Sigmoid colon (tissue), 7 donors: ENCODE measurements at places on chromosomes 5 and 9. TPM values are rescaled to one million over a fixed set of nuclear protein-coding genes. Genes with fewer than 3 reads are reported as not detected.

Gene PPP2R2B
- total RNA-seq: 5.6 TPM

Gene SAXO1
- not detected for total RNA-seq

Gene PCDHA11
- 0.16 TPM for total RNA-seq

Gene CATSPER3
- total RNA-seq: not detected

Gene PCDHA13
- total RNA-seq: 0.54 TPM

Gene POC5
- 8.9 TPM for total RNA-seq

Gene FAM169A
- total RNA-seq: 1.8 TPM

Gene CCNJL
- 5.3 TPM for total RNA-seq

Gene ROR2
- total RNA-seq: 51.4 TPM

Gene SPAAR
- 3.2 TPM for total RNA-seq

Gene NINJ1
- 116 TPM for total RNA-seq

DNA sequence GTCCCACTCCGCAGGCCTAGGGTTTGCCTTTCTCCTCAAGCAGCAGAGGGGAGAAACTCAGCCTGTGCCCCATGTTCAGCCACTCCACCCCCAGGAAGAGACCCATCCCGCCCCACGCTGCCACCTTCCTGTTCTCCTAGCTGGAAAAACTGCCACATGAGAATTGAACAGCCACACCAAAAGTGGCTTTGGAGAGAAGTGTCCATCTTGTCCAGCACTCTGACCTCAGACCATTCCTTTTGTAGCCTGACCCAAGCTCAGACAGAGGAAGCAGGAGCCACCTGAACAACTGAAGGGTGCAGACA, 8.3 kb upstream of the SLC25A48 start:
- DNase-seq: no peak

GRCh38 chr9:6126377-6126776, 89.2 kb upstream of the IL33 start:
- DNase-seq: no peak

DNA sequence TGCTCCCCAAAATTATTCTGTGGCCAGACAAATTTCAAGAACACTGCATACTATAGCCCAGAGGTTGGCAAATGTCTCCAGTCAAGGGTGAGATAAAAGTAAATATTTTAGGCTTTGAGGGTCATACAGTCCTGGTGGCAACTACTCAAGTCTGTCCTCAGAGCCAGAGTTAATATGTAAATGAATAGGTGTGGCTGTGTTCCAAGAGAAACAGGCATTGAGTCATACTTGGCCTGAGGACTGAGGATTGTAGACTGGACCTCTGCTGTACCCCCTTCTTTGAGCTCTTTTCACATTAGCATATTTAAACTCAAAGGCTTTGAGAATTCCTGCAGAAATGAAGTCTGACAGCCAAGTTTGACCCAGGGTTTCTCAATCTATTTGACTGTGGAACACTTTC, 129.2 kb upstream of the PTCH1 start:
- no peak for DNase-seq

- no peak for DNase-seq
Observed at GRCh38 chr5:123107343-123108244, 18.6 kb downstream of the PRDM6 start.

DNA sequence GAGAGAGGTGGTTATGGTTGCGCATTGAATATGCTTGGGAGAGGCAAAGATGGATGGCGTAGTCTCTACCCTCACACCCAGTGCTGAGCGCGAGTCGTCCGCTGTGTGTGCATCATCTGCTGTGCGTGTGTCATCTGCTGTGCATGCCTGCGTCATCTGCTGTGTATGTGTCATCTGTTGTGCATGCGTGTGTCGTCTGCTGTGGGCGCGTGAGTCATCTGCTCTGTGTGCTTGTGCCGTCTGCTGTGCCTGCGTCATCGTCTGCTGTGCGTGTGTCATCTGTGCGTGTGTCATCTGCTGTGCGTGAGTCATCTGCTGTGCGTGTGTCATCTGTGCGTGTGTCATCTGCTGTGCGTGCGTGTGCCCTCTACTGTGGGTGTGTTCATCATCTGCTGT, 68.0 kb upstream of the IRX4 start:
- no peak for DNase-seq

- DNase-seq: no peak
Observed at GRCh38 chr5:14063691-14064090, 79.5 kb upstream of the TRIO start.

DNA sequence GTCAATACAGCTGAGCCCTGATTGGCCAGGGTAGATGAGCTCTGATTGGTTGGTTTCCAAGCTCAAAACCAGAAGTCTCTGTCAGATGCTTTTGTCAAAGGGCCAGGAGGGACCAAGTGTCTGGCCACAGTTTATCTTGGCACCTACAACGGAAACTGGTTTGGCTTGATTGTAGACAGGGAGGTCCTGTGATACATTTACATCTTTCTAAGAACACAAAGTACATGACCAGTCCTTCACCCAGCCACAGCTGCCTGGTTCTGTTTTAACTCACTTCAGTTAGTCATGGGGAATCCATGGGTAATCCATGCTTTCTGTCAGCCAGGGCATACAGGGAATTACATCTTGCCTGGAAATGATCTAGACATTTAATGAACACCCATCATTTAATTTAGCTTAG, 171.2 kb downstream of the SLC12A2 start:
- DNase-seq: no peak

DNA sequence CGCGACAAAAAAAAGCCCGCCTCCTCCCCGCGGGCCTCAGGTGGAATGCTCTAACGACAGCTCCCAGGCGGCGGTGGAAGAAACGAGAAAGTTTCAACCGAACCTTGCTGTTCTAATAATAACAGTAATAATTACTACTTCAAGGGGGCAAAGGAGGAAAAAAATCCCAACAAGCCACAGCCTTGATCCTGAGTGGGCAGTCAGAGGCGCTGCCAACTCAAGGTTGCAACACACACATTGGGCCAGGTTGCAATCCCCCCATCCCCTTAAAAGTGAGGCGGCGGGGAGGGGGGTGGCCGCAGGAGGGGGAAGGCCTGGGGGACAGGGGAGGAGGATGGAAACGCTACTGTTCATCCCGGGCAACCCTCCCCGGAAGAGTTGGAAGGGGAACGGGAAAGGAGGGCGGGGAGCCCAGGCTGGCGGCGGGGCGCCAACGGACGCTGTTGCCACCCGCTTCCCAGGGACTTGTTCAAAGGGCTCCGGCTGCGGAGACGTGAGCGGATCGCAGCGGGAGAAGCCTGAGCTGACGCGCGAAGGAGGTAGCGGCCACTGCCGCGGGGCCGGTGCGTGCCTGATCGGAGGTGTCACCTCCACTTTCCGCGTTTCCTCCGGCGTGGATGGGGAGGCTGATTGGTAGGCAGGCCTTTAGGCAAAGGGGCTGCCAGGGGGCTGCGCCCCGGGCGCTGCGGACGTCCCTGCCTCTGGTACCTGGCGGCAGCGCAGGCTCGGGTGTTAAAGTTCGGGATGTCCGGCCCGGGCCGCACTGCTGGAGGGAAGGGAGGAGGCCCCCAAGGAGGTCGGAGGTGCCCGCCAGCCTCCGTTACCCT, 647 bp downstream of the SMARCA2 start:
- DNase-seq: peak; percentile 83

GRCh38 chr9:18233776-18234445, 240.0 kb upstream of the ADAMTSL1 start:
- no peak for DNase-seq

GRCh38 chr5:35138232-35138631, 90.5 kb upstream of the AGXT2 start:
- DNase-seq: no peak

- DNase-seq: peak; percentile 71
Observed at GRCh38 chr9:68980341-68980914, 33.5 kb downstream of the PRKACG start.

- no peak for DNase-seq
Observed at GRCh38 chr5:123344816-123345426, 78.3 kb downstream of the CEP120 start.

DNA sequence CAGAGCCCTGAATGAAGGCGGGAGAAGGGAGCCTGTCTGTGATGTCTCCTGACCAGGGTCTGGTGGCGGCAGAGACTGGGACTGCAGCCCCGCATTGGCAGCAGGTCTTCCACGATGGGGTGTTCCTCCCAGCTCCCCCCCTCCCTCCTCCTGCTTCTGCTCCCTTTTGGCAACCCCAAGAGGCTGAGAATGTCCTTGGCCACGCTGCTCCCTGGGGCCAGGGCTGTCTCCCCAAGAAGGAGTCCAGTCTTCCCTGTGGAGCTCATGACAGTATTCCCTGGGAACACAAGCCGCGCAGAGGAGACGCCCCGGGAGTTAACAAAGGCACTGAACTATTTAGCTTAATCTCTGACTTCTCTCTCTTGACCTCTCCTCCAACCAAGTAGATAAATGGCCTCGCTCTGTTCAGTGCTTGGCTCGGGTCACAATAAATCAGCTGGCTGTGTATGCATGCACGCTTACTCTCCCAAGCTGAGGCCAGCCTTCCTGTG, 84.0 kb upstream of the NEURL1B start:
- peak; percentile 96 for DNase-seq

DNA sequence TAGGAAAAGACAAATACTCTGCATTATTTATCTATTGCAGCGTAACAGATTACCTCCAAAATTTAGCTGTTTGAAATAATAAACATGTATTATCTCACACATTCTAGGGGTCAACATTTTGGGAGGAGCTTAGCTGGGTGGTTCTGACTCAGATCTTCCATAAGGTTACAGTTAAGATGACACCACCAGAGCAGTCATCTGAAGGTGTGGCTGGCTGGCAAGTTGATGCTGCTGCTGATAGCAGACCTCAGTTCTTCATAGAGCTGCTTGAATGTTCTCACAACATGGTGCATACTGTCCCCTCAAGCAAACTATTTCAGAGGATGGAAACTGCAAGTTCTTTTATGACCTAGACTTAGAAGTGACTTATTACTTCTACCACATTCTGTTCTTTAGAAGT, 146.3 kb upstream of the FSTL4 start:
- DNase-seq: no peak

- DNase-seq: no peak
Observed at GRCh38 chr5:123351240-123351639, 72.0 kb downstream of the CEP120 start.

DNA sequence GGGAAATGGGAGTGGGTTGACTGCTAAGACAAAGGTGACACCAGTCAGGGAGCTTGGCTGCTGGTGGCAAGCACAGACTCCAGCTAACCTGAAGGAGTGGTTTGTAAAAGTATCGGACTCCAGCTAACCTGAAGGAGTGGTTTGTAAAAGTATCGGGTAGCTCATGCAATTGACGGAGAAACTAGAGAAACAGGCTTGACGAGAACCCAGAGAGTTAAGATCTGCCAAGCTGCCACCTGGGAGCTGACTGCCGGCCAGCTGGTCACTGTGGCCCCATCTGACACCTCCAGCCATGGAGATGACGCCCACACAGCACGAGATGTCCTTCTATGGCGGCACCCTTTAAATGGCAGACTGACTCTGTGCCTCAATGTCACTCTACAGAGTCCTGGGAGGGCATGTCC, 28.3 kb upstream of the CRB2 start:
- DNase-seq: no peak

- no peak for DNase-seq
Observed at GRCh38 chr5:174829511-174829864, 105.1 kb downstream of the MSX2 start.

DNA sequence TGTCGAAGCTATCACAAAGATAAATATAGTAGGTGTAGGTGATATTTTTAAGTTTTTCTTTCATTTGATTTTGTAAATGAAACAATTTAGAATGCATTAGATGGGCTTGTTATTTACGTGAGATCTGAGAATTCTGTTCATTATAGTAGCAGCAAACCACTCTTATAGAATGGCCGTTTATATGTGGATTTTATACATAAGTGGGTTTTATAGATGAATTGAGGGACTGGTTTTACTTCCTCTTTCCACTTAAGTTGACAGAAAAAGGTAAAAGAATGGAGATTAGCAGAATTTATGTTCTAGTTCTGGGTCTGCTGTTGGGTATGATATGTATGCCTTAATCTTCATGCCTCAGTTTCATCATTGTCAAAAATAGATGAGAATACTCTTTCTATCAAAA, 5.6 kb downstream of the RMI1 start:
- no peak for DNase-seq

DNA sequence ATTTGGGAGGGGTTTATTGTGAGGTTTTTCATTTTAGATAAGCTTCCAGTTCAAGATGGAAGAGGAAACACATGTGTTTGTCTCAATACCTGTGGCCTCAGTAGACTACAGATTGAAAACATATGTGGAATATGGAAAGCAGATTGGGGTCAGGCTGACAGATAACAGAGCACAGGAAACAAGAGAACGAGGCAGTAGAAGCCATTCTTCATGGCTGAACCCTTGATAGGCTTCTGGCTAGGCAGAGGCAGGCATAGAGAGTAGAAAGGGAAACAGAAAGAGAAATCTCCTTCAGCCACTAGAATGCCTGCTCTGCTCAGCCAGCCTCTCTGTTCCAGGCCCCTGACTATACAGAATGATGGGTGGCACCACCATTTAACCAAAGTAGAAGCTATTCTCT, 152.5 kb downstream of the MUSK start:
- DNase-seq: no peak

DNA sequence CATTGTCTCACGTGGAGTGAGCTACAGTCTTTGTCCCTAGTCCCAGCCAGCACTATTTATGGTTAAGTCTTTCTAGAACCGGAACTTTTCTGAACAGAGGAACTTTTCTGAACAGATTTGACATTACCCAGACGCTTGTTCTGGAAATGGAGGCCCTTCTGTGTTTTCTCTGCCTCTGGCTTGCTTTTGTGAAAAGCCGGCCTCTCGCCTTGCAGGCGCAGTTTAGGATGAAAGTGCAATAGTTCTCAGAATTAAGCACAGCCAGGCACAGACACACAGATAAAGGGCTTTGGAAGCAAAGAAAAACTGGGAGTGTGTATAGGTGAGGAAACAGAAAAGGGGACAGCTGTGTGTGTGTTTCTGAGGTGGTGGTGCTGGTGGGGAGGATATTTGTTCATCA, 5.9 kb downstream of the GDNF start:
- no peak for DNase-seq

DNA sequence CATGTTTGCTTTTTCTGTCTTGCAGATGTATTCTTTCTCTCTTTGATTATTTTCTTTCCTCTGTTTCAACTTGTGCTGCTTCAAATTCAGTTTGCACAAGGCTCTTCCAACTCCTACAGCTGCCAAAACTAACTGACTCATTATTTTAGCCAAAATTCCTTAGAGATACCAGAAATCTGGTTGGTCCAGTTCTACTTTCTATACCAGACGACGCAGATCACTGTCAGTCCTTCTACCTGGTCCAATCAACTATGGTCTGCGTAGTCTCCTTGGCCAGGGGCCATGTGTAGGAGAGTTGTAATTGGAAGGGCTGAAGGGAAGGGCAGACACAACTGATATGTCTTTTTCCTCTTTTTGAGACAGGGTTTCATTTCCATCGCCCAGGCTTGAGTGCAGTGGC, 51.9 kb upstream of the JAK2 start:
- DNase-seq: no peak

DNA sequence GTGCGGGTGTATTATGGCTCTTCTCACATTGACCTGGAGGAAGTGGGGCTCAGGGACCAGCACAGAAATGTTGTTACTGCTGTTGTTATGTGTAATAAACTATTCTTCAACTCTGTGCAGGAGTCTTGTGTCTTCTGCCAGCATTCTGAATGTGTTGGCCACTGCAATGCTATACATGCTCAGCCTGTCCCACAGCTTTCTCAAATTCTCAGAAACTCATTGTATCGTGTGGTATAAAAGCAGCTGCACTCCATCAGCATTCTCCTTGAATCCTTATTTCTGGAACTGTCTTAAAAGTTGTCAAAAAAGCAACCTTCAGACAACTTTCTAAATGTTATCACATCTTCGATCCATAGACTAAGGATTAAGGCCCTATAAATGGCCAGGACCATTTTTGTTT, 72.0 kb downstream of the ZNF474 start:
- no peak for DNase-seq
